ENCODE measurements at places on chromosomes 6 and 20. TPM values are rescaled to one million over a fixed set of nuclear protein-coding genes. Genes with fewer than 3 reads are reported as not detected.

ADGRF5 gene
- total RNA-seq, result 0.22 TPM

GRCh38 chr20:12966468-12967085 is 42.2 kb upstream of the SPTLC3 start:
- DNase-seq, result no peak

GRCh38 chr20:53923566-53924369 is 146.6 kb downstream of the BCAS1 start:
- DNase-seq, result no peak

ZNFX1 gene
- total RNA-seq, result 64.8 TPM

LCA5 gene
- total RNA-seq, result 0.54 TPM

All from T-cell (primary cell).